ENCODE measurements at places on chromosomes 4 and X. TPM values are rescaled to one million over a fixed set of nuclear protein-coding genes. Genes with fewer than 3 reads are reported as not detected.

Gene AGA
- total RNA-seq = 18.7 TPM

Gene USP26
- not detected for total RNA-seq

Gene GAGE12H
- total RNA-seq = not detected

Gene RTL9
- total RNA-seq = 0.13 TPM

Gene VCX3B
- total RNA-seq = not detected

Gene LRCH2
- total RNA-seq = 0.02 TPM

Gene HEPH
- total RNA-seq = not detected

Gene SLC25A53
- total RNA-seq = 3.7 TPM
